ENCODE measurements at places on chromosomes 7 and 10.

DNA sequence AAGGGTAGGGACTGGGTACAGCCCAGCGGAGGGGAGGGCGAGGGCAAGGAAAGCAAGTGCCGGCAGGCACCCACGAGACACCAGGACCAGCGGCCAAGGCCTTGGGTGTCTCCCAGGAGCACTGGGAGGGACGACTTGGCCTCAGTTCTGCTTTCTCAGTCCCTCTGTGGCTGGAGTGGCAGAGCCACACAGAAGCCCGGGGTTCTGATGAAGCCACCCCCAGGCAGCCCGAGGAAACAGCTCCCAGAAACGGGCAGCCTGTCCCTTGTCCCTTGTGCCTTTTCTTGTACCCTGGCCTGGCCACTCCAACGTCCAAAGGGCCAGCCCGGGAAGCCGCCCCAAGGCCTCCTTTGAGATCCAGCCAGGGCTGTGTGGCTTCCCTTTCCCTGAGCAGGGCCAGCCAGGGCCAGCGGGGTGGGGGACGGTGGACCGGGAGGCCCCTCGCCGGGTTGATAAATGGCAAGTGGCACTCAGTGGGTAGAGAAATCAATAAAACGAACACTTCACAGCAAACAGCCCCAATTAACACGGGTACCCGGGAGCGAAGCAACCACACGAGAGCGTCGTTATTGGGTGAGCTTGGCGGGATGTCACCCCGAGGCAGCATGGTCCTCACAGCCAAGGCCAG lies 69.8 kb upstream of the GNA12 start:
- no peak for DNase-seq

DNA sequence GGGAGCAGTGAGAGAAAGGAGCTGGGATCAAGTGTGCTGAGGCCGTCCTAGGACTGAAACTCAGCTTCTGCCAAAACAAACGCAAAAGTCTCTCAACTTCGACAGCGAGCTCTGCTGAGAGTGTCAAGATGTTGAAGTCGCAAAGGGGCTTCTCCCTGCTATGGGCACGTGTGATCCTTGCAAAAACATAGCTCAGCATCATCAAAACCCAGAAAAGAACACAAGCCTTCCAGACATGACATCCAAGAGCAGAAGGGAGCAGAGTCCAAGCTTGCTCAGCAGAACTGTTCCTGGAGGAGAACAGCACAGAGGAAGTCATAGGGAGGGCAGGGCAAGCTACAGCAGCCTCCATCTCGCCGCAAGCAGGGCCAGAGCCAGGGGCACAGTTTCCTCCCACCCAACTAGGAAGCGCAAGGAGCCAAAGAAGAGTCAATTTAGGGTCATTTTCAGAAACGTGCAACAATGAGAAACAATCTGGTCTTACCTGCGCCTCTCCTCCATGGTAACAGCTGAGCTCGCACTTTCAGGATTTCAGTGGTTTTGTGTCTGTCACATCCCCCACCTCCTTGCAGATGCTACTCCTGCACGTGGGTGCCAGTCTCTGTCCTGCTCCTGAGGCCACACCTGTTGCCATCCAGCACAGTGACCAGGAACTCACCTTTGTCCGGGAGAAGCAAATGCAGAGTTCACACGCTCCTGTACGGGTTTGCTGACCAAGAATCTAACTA lies 113.9 kb downstream of the DIP2C start:
- DNase-seq, result no peak

DNA sequence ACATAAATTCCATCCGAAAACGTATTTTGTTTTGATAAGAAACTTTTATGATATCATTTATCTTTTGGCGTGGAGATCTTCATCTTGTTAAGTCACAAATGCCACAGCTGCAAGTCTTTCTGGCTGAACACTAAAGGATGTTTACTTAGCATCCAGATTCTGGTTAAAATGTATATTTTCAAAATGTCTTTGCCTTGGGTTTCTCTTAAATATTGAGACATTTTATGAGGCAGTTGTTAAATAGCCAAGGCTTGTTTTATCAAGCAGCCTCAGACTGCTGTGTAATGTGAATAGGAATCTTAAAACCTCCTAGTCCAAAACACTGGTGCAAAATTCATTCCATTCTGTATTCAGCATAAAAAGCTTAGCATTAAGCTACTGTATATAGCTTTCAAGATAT lies 136.3 kb upstream of the FZD1 start:
- no peak for DNase-seq

DNA sequence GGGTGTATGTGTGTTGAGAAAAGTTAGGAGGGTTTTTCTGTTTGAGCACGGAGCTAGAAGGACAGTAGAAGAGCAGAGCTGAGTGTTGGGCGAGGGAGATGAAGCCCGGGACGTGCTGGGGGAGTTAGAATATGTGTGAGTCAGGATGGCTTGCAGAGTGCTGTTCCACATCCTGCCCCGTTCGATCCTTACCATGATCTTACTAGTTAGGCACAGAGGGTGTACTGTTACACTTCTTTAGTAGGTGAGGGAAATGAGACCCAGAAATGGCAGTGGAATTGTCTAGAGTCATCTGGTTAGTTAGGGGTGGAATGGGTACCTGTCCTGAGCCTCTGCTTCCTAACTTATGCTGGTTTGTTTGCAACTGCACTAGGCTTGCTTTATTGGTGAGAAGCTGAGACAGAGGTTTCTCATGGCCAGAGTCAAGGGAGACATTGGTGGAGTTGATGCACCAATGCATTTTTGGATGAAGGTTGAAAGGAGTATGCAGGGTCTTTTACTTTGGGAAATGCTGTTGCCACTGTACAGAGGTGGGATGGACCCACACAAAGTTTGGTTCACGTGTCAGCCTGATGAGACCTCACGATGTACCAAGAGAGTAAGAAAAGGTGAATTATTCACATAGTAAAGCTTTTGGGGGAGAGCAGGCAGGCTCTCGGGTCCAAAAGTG lies 42.4 kb downstream of the CCNY start:
- DNase-seq, result no peak

DNA sequence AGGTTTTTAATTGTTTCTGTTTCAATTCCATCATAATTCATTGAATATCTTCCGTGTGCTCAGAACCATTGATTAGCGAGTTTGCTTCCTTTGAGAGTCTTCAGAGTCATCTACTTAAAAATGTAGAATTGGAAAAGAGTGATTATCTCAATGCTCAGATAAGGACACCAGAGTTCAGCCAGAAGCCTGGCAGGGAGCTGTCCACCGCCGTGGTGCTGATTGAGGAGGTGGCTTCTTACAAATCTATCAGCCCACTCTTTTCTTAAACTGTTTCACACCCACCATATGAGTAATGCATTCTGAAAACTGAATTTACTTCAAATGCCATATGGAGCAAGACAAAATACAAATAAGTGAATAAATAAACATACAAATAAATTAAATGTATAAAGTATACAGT lies 79.3 kb downstream of the INSYN2A start:
- DNase-seq, result peak; percentile 22

DNA sequence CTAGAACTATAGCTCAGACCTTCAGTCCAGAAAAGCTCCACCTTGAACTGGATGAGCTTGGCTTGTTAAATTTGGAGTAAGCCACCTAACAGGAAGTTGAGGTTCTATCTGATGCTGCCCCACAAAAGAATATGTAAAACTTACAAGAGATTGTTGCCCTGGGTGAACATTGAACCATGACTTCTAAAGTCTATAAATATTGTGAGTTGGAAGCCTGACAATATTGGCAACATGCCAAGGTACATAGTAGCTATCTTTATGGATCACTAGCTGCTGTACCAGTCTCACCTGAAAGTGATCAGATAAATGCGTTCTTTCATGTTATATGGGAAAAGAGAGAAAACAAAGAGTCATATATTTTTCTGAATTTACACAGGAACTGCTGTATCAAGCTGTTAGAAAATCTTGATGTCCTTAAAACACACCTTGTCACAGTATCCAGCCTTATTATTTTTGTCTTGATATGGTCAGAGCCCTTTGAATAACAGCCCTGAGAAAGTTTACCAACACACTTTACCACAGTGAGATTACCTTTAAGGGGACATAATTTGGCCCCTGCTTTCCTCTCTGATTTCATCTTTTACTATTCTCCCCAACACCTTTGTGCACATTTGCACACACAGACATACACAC lies 92.0 kb downstream of the LSMEM1 start:
- DNase-seq, result peak; percentile 4

DNA sequence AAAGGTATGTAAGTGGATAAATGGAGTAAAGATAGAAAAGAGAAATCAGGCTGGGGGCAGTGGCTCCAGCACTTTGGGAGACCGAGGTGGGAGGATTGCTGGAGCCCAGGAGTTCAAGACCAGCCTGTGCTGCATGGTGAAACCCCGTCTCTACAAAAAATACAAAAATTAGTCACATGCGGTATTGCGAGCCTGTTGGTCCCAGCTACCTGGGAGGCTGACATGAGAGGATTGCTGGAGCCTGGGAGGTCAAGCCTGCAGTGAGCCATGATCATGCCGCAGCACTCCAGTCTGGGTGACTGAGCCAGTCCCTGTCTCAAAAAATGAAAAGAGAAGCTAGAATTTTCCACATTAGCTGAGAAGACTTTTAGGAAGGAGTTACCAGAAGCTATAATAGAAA lies 14.8 kb downstream of the LCOR start:
- DNase-seq, result no peak

DNA sequence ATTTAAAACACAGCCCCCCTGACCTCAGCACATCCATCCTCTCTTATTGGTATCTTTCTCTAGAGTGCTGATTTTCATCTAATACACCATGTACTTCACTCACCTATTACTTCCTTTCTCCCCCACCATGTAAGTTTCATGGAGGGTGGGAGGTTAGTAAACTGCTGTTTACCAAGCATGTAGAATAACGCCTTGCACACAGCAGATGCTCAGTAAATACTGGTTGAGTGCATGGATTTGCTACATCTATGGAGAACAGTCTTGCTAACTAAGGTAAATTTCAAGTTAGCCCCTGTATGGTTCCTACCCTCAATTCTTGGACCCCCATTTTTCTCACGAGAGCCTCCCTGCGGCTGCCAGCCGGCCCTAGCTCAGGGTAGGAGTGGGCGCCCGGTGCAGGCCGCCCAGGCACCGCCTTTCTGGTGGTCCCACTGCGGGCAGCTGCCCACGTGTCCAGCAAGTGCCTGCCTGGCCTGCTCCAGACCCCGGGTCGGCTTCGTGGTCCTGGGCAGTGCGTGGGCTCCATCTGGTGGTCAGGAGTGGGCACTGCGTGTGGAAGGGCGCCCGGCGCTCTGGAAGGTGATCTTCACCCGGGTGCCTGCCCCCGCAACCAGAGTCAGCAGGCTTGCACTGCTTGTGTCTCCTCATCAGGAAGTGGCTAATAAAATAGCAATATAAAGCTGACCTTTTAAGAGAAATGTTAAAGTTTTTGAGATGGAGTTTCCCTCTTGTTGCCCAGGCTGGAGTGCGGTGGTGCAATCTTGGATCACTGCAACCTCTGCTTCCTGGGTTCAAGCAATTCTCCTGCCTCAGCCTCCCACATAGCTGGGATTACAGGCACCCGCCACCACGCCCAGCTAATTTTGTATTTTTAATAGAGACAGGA lies 63.4 kb upstream of the DNAJB6 start:
- DNase-seq, result peak; percentile 58

DNA sequence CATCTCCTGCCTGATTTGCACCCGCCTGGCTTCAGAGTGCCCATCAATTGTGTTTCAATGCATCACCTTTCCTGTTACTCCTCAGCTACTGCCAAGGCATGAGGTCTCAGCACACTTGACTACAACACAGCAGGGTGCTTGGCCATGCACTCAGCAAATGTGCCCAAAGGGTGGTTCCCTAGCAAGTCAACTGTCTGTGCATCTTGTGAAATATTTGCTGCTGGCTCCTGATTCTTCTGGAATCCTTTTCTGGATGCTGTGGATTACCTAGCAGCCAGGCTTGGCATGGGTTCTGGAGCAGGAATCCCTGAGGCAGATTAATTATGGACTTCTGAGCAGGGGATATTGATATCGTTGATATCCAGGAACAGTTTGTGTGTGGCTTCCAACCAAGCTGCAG lies 662.6 kb upstream of the MGMT start:
- no peak for DNase-seq
